ENCODE measurements at places on chromosomes 4 and X.

GRCh38 chrX:46587753-46588171 lies 14.2 kb downstream of the CHST7 start:
- DNase-seq = no peak

DNA sequence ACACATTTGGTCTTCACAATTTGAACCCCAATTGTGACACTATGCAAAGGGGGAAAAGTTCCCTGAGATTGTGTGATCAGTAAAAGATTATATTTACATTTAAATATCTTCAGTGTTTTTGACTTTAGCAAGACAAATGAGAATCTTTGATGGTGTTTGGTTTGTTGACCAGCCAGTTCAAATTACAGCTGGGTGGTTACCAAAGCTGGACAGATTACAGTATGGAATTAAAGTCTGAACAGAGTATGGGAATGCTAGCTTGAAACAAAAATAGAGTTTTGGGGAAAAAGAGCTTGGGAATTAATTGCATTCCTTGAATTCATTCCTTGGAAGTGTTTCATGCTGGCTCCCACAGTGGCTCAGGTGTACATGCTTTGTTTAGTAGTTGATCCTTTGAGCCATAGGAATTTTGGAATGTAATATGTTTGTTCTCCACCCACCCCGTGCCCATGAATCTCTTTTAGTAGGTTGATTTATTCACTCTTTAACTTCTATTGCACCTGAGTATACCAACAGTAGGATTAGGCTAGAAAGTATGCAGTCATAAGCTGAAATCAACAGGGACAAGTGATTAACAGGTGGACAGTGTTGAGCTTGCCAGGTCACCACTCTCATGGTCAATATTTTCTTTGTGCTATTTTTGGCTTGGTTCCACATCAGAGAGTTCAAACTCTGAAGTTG lies 81.1 kb upstream of the HELT start:
- DNase-seq = no peak

DNA sequence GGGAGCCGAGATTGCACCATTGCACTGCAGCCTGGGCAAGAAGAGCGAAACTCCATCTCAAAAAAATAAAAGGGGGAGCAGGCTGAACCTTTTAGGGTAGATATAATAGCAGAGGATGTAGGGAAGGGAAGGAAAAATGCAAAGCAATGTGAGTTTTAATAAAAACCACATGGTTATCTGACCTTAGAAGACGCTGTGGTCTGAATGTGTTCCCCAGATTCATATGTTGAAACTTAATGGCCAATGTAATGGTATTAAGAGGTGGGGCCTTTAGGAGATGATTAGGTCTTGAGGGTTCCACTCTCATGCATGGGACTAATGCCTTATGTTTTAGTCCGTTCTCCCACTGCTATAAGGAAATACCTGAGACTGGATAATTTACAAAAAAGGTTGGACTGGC lies 114.1 kb upstream of the STX18 start:
- no peak for DNase-seq

DNA sequence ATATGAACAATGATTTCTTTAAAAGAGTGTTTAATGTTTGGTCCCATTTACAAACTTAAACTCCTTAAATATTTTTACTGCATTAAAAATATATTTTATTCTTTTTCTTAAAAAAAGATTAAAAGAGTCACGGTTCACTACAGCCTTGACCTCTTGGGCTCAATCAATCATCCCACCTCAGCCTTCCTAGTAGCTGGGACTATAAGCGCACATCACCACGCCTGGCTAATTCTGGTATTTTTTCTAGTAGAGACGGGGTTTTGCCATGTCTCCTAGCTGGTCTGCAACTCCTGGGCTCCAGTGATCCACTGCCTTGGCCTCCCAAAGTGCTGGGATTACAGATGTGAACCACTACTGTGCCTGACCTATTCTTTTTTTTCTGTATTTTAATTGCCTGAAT lies 104.7 kb upstream of the TLR2 start:
- DNase-seq = no peak

DNA sequence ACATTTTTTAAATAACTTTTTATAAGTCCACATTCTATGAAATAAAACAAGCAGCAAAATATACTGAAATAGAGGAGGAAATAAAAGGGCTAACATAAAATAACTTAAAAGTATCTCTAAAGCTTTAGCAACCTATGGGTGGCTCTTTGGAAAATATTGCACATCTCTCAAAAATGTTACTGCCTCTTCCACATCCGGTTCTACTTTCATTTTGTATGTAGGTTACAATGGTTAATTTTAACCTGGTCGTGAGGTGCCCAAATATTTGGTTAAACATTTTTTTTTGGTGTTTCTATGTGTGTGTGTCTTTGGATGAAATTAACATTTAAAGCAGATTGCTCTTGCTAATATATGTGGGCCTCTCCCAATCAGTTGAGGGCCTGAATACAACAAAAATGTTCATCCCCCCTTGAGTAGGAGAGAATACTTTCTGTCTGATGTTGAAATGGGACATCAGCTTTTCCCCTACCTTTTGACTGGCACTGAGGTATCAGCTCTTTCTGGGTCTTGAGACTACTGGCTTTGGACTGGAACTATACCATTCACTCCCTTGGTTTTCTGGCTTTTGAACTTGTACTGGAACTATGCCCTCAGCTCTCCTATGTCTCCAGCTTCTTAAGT lies 353.0 kb downstream of the ADAM29 start:
- DNase-seq = no peak

DNA sequence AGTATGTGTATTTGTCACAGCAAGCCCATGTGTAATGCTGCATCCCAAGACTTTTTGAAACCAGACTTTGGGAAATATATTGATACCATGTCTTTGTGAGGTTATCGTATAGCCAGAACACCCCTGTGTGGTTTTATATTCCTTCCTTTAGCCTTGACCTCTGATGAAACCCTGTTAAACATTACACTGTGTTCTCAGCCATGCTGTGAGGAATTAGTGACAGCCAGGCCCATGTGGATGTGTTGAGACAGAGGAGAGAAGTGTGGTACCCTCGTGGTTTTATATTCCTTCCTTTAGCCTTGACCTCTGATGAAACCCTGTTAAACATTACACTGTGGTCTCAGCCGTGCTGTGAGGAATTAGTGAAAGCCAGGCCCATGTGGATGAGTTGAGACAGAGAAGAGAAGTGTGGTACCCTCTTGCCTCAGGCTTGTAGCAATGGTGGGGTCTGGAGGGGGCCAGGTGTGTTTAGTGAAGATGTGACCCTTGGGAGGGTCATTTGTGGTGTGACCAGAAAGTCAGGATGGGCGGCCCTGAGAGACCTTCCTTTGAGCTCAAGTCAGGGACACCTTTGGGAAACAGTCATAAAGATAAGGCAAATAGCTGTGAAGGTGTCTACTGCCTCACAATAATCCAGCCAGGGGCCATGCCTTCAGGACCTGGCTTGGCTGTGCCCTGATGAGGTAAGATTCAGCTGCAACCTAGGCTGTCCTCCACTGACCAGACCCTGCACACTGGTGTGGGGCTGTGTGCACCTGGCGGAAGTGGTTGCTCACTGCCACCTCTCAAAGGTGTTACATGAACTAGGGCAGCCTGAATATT lies 110.0 kb downstream of the IRF2 start:
- no peak for DNase-seq
